ENCODE measurements at places on chromosomes 7 and 10.

GRCh38 chr10:3067859-3068179, 471 bp downstream of the PFKP start:
- DNase-seq: no peak

GRCh38 chr7:144784943-144785342, 50.9 kb downstream of the TPK1 start:
- no peak for DNase-seq

DNA sequence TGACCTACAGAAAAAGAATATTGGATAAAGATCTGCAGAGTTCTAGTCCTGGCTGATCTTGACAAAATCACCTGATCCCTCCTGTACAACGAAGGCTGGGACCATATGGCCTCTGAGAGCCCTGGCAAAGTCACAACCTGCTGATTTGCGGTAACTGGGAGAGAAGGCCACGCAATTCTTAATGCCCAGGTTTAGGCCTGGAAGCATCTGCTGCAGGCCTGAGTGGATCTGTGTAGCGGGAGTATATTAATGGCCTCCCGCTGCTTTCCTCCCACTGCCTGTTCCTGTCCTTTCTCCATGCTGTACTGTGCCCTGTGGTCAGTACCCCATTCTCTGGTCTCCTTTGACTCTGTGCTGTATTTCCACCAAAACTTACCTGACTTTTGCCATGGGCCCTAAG, 24.2 kb downstream of the AKR1B1 start:
- no peak for DNase-seq

DNA sequence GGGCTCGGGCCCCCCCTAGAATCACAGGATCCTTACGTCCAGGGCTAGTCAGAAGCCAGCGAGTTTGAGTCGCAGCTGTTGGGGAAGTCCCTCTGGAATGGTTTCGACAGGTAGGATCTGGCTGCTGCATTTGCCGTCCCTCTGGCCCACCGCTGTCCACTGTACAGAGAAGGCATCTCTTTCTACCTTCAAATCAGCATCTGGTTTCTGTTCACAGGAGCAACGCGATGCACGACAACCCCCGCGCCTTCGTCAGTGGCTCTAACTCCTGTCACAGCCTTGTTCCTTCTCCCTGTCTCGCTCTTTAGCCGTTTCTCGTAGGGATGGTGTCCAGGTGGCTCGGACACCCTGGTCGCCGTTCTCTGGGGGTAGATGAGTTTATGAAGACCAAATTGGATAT, 11.2 kb upstream of the PFKFB3 start:
- DNase-seq: no peak

Data from esophagus squamous epithelium (tissue), 5 donors.